ENCODE measurements at places on chromosomes 2 and 18.

GRCh38 chr18:4125627-4126230 is 329.4 kb downstream of the DLGAP1 start:
- DNase-seq = no peak

GRCh38 chr2:144583381-144583729 is 63.4 kb upstream of the ZEB2 start:
- no peak for DNase-seq

- DNase-seq = no peak
These were observed 124.4 kb upstream of the EPB41L3 start for GRCh38 chr18:5668087-5668715.

DNA sequence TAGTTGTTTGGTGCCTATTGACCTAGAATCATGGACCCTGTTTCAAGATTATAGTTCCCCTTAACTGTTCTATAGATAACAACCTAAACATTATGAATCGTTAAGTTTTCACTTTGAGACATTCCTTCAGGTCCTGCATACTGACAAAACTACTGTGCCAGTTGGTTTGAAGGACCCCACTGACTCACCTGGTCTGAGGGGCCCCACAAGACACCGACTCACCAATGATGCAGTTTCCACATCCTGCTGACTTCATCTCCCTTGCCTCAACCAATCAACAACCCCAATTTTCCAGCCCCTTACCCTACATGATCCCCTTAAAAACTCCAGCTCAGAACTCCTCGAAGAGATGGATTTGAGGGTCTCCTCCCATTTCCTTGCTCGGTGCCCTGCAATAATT is 89.6 kb upstream of the CCDC141 start:
- DNase-seq = no peak

DNA sequence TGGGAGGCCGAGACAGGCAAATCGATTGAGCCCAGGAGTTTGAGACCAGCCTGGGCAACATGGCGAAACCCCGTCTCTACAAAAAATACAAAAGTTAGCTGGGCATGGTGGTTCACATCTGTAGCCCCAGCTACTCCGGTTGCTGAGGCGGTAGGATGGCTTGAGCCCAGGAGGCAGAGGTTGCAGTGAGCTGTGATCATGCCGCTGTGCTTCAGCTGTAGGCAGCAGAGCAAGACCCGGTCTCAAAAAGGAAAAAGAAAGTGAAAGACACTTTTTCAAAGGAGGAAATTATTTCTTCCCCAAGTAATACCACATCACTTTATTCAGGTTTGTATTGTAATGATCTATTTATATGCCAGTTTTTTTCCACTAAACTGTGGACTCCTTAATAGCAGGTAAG is 35.7 kb upstream of the TAF4B start:
- no peak for DNase-seq

DNA sequence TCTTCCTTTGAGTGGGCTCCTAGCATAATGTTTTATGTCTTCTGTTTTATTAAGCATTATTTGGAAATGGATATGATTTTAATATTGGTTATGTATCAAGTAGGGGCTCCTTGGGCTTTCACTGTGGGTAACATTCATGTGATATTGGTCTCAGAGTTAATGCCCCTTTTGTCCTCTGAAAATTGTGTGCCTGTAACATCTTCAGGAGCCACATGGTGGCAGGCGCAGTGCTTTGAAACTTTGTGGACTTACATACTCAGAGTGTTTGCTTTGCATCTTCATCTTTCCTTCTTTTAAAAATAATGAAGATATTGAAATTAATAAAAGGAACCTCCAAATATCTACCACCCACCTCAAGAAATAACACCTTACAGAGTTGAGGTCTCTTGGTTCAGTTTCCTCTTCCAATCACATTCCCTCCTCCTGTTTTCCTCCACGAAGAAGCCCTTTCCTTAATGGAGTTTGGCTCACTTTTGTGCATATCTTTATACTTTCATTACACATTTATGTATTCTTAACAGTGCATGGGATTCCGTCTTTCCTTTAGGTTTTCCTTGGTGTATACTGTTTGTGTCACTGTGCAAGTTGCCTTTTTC is 73.5 kb downstream of the LIMS1 start:
- DNase-seq = no peak
